ENCODE measurements at places on chromosomes 16 and 17. TPM values are rescaled to one million over a fixed set of nuclear protein-coding genes. Genes with fewer than 3 reads are reported as not detected.

GRCh38 chr17:61405686-61406536, 6.3 kb downstream of the TBX2 start:
- DNase-seq, result no peak

Gene ACD
- 25.4 TPM for total RNA-seq

- no peak for DNase-seq
Measured at GRCh38 chr16:3861808-3862451, 18.6 kb downstream of the CREBBP start.

Gene CCDC144A
- 5.8 TPM for total RNA-seq

Gene GPRC5C
- 148 TPM for total RNA-seq

DNA sequence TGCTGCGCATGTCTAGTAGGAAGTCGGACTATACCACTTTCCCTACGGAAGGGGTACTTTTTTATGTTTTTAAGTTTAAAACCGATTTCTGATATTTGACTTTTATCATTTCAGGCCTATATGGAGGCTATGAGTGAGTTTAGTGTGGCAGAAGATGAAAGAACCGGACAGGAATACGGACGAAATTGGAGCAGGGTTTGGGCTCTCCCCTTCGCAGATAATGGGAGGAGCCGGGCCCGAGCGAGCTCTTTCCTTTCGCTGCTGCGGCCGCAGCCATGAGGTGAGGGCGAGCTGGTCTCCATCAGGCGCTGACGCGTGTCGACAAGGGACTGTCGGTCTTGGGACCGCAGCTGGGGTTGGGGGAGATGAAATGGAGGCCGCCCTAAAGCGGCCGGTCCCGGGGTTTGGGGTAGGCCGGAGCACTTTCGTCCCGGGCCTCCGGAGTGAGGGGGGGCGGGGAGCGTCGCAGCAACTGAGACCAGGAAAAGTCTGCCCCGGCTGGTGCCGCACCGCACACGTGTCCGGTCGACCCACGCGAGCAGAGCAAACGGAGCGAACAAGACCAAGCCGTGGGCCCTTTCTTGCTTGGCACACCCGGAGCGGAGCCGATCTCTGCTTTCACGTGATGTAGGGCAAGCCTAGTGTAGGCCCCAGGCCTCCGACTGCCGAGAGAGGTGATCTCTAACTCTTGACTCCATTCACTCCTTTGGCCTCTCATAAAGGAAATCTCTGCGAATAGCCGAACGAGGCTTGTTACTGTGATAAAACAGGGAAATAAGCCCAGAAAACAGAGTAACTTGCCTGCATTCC, at the start of gene RPL19:
Gene RPL19 (plus strand): TSS at position 214 of the 810 bp plus-strand sequence. CDS start 62 bp downstream, at position 276.
- peak; percentile 72 for DNase-seq

- DNase-seq, result no peak
Measured at GRCh38 chr16:30340621-30341020, 14.5 kb downstream of the CD2BP2 start.

Measured in mucosa of gallbladder (tissue), 1 donor.